ENCODE measurements at places on chromosomes 13 and 19. TPM values are rescaled to one million over a fixed set of nuclear protein-coding genes. Genes with fewer than 3 reads are reported as not detected.

Gene ZIK1
- total RNA-seq: not detected

- DNase-seq: no peak
These were observed 643.5 kb downstream of the UQCRFS1 start for GRCh38 chr19:28569132-28570131.

DNA sequence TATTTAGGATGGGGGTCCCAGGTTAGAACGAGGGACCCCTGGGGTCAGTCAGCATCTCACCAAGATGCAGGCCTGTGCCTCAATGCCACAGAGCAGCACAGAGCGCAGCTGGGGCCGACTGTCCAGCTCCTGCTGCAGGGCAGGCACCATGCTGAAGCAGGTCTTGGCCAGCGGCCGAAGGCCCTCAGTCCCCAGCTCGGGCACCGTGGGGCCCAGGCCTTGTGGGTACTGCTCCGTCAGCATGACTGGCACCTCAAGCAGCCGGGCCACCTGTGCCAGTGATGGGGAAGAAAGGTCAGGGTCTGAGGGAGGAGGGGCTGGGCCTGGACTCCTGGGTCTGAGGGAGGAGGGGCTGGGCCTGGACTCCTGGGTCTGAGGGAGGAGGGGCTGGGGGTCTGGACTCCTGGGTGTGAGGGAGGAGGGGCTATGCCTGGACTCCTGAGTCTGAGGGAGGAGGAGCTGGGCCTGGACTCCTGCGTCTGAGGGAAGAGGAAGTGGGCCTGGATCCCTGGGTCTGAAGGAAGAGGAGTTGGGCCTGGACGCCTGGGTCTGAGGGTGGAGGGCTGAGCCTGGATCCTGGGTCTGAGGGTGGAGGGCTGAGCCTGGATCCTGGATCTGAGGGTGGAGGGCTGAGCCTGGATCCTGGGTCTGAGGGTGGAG lies 5.7 kb downstream of the ISOC2 start:
- DNase-seq: no peak

Gene TNFSF9
- 35.4 TPM for total RNA-seq

Gene RFPL4A
- total RNA-seq: not detected

DNA sequence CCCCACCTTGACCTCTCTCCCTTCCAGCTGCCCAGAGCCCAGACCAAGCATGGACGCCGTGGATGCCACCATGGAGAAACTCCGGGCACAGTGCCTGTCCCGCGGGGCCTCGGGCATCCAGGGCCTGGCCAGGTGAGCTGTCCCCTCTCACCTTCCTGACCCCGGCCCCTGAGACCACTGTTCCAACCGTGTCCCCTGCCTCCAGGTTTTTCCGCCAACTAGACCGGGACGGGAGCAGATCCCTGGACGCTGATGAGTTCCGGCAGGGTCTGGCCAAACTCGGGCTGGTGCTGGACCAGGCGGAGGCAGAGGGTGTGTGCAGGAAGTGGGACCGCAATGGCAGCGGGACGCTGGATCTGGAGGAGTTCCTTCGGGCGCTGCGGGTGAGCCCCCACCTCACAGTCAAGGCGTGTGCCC lies 312 bp downstream of the CAPS start:
- no peak for DNase-seq

DNA sequence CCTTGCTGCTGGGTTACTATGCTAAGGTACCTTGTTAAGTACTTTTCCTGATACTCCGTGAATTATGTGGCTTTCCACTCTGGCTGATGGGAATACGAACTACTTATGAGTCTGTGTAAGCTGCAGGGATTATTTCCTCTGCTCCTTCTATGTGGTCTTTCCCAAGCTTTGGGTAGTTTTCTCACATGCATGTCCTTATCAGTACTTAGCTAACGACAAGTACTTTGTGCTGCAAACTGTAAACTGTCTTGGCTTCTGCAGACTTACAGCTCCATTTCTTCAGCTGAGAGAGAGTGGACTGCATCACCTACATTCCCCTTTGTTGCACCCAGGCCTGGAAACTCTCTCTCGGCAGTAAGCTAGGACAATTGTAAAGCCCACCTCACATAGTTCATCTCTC lies 76.6 kb downstream of the FGF9 start:
- DNase-seq: no peak

DNA sequence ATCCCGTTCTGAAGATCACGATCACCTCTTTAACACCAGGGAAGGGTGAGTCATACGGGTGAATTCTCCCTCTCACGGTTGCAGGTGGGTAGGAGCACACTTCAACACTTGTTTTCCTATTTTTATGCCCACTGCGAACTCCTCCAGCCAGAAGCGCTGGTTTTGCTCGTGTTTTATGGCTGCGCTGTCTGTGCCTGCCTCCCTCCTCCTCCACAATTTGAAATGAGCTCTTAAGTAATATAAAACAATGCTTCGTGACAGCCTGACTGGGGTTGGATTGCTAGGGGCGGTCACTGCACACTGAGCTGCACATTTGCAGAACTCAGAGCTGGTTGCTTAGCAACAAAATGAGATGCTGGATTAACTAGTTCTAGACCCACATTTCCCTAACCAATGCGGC lies 12.9 kb downstream of the CCDC70 start:
- no peak for DNase-seq

DNA sequence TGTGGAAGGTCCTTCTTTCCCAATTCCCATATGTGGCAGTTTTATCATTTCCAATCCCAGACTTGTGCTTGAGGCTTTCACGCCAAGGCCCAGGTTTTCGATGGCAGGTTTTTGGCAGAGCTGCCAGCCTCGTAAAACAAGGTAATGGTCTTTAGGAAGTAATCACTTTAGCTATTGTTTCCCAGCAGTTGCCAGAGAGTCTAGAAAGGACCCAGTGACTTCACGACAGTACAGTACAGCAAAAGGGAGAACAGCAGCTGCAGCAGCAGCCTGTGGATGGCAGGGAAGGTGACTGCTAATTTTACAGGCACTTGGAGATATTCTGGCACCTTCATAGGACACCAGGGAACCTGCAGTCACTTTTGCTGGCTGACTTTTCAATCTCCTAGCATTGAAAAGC lies 291.6 kb upstream of the MAB21L1 start:
- DNase-seq: no peak

Gene SLC44A2
- 2.6 TPM for total RNA-seq

Gene PSG3
- not detected for total RNA-seq

GRCh38 chr13:44575741-44576350 lies at the start of gene TSC22D1:
TSC22D1 (minus strand) TSS chr13:44576330; CDS start chr13:44576074, 256 bp downstream.
- DNase-seq: no peak

GRCh38 chr13:26227166-26227971 lies 5.3 kb upstream of the RNF6 start:
- DNase-seq: no peak

- DNase-seq: peak; percentile 24
These were observed at the start of gene MAST1 for GRCh38 chr19:12838182-12838885. MAST1 (plus strand) TSS chr19:12838515; CDS start chr19:12838573, 58 bp downstream.

DNA sequence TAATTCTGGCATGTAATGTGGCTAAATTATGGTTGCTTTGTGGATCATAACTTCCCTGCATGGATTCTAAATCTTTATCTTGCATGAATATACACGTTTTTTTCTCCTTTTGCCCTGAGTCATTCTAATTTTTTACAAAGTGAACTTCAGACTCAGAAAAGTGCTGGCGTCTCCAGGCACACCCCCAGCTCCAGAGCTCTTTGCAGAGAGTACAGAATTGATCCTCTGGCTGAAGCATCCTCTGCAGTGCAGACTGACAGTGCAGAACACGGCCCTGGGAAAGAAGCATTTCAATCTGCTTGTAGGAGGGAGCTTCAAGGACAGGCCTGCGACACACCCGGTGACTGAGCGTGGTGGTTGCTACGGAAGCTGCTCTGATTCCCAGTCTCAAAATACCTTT lies 228.1 kb downstream of the FGF9 start:
- DNase-seq: no peak

Gene NANOS3
- not detected for total RNA-seq

GRCh38 chr13:39461685-39462266 lies 141.2 kb downstream of the LHFPL6 start:
- DNase-seq: no peak

Gene GNG8
- not detected for total RNA-seq

All from NCI-H460 (cell line).